ENCODE measurements at places on chromosomes 1 and 21.
A peak's percentile ranks its signal among the peaks of the same experiment; 100 is the strongest.

DNA sequence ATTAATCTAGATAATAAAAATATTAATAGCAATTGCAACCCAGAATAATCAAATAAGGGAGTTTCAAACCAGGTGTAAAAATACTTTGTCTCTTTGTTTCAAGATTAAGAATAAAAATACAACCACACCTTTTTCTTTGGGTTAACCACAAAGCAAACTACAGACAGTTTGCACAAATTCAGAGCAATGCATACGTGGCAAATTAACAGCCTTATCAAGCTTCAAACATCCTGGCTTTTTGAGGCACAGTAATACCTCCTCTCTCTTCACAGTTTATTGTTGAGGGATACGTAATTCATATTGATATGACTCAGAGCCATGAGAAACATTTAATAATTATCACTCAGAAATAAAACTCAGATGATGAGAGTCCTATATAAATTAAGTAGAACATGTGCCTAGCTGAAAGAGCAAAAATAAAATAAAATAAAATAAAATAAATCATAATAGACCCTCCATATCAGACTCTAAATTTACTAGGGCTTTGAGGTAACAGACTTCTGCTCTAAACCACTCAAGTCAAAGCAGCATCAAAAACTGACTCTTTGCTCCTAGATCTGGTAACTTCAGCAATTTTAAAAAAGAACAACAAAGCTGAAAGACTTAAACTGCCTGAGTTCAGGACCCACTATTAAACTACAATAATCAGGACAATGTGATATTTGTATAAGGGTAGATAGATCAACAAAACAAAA lies 11.4 kb downstream of the EDEM3 start:
- H3K4me1 ChIP-seq, result peaks cover 44% of the 10 kb centered on the region
- H3K27ac ChIP-seq, result no peak overlapping the region
- peak overlapping the region; percentile 25 for H3K4me3 ChIP-seq
- no peak for DNase-seq
- H3K36me3 ChIP-seq, result no peaks in the 10 kb centered on the region

DNA sequence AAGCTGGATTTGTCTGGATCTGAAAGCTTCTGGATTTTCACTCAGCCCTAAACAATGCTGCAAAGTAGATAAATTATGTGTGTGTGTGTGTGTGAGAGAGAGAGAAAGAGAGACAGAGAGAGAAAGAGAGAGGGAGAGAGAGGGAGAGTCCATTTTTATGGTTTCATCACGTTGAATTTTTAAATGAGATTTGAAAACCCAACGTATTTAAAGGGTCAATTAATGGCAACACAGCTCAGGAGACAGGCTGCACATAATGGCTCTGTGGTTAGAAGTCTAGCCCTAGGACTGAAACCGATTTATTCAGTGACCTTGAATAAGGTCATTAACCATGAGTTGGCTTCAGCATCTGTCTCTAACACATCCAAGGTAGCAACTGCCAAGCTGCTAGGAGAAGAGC lies 35.3 kb upstream of the FMN2 start:
- no peaks in the 10 kb centered on the region for H3K4me1 ChIP-seq
- no peak overlapping the region for H3K4me3 ChIP-seq
- no peaks in the 10 kb centered on the region for H3K27me3 ChIP-seq
- no peaks in the 10 kb centered on the region for H3K36me3 ChIP-seq
- H3K27ac ChIP-seq, result no peak overlapping the region
- DNase-seq, result no peak

DNA sequence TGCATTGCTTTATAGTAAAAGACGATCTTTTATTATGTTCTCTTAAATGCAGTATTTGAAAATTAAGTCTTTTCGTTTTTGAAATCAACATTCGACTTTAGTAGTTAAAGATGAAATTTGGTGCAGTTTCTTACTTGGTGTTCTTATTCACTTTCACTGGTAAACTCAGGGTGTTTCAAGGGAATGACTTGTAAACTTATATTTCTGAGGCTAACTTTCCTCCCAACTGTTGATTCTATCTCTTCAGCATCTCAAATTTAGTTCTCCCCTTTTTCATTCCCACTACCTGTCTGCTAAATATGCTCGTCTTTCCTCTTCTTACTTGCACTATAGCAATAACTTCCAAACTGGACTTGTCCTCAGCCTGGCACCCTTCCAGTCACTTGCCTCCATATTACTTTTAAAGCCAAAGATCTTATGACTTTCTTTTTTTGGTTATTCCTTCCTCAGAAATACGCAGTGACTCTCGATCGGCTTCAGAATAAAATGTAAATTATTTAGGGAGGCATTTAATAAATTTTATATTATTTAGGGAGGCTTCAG lies 988 bp downstream of the SLC35A3 start:
- peaks cover 18% of the 10 kb centered on the region for H3K4me1 ChIP-seq
- DNase-seq, result no peak
- peaks cover 5% of the 10 kb centered on the region for H3K36me3 ChIP-seq
- peak overlapping the region; percentile 81 for H3K4me3 ChIP-seq
- H3K27me3 ChIP-seq, result no peaks in the 10 kb centered on the region
- H3K27ac ChIP-seq, result peak overlapping the region; percentile 72

GRCh38 chr1:226823643-226824042 lies 46.8 kb upstream of the PSEN2 start:
- H3K36me3 ChIP-seq, result no peaks in the 10 kb centered on the region
- H3K27ac ChIP-seq, result no peak overlapping the region
- no peaks in the 10 kb centered on the region for H3K27me3 ChIP-seq
- DNase-seq, result no peak
- H3K4me1 ChIP-seq, result peaks cover 11% of the 10 kb centered on the region
- no peak overlapping the region for H3K4me3 ChIP-seq

Measured in CD8-positive, alpha-beta memory T cell (primary cell).